ENCODE measurements at places on chromosomes 7 and 10.

DNA sequence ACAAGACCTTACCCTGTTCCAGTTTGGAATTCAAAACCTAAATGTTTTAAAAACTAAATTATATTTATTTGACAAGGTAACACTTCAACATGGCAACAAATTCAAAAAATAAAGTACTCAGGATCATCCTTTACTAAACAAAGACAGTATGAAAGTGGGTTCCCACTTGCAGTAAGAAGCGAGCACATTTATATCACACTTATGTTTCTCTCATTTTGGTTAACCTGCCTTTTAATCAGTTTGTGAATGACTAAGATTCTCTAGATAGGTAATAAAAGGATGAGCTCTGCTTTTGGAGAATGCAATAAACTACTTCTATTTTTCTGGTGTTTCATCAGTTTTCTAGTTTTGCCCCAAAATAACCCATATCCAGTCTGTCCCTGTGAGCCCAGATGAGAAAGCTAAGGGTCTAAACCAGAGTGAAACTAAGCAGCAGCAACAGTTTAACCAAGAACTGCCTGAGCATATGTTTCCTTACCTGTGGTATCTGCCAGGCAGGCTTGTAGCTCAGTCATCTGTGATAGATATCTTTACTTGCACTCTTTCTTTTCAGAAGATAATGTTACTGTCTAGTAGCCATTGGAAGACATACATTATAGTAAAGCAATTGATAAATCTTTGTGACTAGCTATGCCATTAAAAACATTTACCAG is 64.1 kb downstream of the ABLIM1 start:
- no peak for DNase-seq

- no peak for DNase-seq
These were observed 42.8 kb downstream of the HERPUD2 start for GRCh38 chr7:35652124-35652523.

- DNase-seq: no peak
These were observed 57.2 kb downstream of the JAKMIP3 start for GRCh38 chr10:132122939-132123445.

DNA sequence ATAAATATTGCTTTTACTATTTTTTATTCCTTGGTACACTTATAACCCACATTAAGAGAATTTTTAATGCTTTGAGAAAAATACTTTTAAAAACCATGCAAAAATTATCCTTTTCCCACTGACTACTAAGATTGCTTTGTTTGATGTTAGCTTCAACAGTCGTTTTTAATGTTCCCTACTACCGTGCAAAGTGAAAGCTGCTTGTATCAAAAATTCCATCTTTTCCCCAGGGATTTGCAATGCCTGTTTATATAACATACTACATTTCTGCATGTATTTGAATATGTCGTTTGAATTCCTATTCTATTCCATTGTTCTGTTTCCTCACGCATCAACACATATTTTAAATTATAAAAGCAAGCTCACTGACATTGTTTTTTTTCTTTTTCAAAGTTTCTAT is 54.4 kb downstream of the TFPI2 start:
- no peak for DNase-seq

All from cerebellum (tissue), 4 donors.